ENCODE measurements at places on chromosomes 3 and 15. TPM values are rescaled to one million over a fixed set of nuclear protein-coding genes. Genes with fewer than 3 reads are reported as not detected.

The ACTC1 gene
- 12,863 TPM for total RNA-seq

The BLOC1S6 gene
- total RNA-seq: 27.7 TPM

The TRA2B gene
- total RNA-seq: 71.8 TPM

The DUOXA2 gene
- not detected for total RNA-seq

The CD200R1 gene
- total RNA-seq: 1.1 TPM

The ISG20 gene
- total RNA-seq: 4.0 TPM

The TNFAIP8L3 gene
- total RNA-seq: 3.5 TPM

The CRABP1 gene
- total RNA-seq: not detected

The SPESP1 gene
- total RNA-seq: 9.2 TPM

The GABRR3 gene
- not detected for total RNA-seq

The LRRC31 gene
- not detected for total RNA-seq

The RASL12 gene
- total RNA-seq: 63.3 TPM

The UACA gene
- 37.6 TPM for total RNA-seq

The EFCC1 gene
- total RNA-seq: 1.1 TPM

The GATM gene
- 32.9 TPM for total RNA-seq
